Activated T-helper 1 cell treated with anti-CD3 and anti-CD28 coated beads, Interleukin-2, amount 50 U/mL, for 16 hours (primary cell): ENCODE measurements at places on chromosomes 5 and 9.

- DNase-seq = no peak
These were observed 179.6 kb downstream of the GRIA1 start for GRCh38 chr5:153670101-153670500.

DNA sequence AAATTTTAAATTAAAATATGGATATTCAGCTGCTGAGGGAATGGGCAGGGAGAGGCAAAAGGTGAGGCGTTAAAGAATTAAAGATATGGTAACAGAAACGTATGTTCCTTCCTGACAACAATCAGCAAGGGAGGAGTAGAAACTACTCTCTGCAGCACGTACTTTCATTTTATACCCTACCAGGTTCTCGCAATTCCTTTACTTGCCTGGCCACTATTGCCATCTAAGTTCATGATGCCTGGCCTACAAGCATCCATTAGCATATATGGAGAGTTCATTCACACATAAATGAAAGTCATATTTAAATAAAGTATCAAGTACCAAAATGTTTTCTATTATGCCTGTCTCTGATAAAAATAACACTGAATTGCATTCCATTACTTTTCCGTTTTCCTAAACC lies 125.1 kb downstream of the BNC2 start:
- DNase-seq = no peak

DNA sequence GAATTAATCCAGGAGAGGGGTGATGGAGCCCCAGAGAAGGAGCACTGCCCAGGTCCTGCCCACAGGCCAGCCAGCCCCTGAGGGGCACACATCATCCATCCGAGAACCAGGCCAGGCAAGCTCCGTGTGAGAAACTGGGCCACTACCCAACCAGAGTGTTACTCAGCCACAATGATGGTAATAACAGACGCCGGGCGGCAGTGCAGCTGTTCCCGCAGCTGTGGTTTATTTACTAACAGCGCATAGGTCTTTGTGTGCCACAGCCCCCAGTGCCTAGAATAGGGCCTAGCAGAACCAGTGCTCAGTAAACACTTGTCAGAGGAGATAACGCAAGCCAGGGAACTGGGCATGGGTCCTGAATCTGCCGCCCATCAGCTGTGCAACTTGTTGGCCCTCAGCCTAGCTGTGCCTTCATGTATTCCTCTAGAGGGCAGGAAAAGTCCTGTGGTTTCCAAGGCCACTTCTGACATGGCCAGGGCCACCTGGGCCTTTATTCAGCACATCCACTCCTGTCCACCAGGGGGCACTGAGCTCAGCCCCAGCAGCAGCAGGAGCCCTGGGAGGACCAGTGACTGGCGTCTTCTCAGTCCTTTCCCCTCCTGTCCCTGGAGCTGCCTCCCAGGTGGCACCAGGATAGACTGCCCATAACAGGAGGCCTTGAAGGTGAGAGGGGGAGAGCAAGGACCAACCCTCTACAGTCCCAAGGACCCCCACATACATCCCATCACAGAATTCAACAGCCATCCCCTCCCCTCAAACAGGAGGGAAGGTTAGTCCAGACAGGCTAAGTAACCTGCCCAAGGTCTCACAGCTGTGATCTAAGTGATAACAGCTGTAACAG lies 2.1 kb downstream of the MXD3 start:
- peak; percentile 47 for DNase-seq

DNA sequence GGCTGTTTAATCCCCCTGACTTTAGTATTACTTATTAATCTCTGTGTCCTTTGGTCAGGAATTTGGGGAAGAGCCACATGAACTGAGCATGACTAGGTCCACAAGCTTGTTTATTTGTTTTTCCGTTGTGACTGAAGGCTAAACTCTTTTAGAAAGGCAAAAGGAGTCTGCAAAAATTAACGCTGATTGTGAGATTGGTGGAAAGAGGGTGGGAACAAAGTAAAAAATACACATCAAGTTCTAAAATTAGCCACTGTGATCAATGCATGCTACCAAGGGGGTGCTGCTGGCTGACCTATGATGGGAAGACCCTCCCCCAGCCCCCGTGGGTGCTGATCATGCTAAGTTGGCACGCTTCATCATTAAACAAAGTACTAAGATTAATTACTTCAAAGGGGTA lies 356.8 kb downstream of the ADGRV1 start:
- DNase-seq = no peak

GRCh38 chr5:52564587-52564986 lies 223.1 kb upstream of the ITGA1 start:
- no peak for DNase-seq

DNA sequence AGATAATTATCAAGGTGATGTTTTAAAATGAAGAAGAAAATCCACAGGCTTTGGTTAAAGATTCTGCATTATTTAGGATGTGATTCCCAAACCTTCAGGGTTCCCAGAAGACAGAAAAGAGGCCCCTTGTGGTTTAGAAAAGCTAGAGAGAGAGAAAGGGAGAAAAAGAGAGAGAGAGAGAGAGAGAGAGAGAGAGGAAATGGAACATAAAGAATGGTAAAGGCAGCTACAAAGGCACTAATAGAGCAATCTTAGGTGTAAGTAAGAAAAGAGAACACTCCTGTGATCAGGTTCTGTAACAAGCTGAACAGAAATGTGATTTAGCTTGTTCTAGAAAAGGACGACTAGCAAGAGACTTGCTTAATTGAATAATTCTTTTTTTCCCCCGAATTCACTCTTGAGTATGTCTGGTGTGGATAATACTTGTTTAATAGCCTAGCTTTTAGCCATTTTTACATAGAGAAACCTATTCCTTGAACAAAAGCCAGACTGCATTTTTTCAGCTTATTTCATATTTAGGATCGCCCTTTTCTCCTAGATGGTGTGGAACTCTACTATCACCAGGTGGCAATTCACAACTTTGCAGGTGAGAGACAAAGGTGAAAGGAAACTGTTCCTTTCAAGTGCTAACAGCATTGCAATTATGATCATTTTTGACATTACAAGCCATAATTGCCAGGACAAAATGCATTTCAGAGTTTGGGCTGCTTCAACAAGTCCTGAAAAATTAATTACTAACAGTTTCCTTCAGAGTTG lies 57.6 kb upstream of the SH3GL2 start:
- no peak for DNase-seq

- DNase-seq = no peak
These were observed 85.4 kb downstream of the ANKRD55 start for GRCh38 chr5:56147659-56148230.

DNA sequence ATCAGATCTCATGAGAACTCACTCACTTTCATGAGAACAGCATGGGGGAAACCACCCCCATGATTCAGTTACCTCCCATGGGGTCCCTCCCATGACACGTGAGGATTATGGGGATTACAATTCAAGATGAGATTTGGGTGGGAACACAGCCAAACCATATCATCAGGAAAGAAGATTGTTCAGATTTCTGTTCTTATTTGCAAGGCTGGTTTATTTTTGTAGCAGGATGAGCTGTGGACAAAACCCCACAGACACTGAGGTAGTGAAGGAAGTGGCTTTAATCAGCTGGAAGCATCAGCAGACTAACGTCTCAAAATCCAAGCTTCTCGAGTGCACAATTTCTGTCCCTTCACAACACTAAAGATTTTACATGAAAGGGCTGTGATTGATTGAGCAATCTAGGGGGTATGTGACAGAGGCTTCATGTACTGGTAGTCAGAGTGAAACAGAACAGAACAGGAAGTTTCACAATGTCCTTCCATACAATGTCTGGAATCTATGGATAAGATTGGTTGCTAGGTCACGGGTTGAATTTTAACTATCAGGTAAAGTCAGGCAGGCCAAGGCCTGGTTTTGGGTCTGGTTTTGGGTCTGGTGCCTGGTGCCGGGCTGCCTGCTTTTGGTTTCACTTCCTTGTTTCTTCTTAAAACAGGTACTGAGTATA lies 91.3 kb upstream of the ZNF366 start:
- DNase-seq = no peak

DNA sequence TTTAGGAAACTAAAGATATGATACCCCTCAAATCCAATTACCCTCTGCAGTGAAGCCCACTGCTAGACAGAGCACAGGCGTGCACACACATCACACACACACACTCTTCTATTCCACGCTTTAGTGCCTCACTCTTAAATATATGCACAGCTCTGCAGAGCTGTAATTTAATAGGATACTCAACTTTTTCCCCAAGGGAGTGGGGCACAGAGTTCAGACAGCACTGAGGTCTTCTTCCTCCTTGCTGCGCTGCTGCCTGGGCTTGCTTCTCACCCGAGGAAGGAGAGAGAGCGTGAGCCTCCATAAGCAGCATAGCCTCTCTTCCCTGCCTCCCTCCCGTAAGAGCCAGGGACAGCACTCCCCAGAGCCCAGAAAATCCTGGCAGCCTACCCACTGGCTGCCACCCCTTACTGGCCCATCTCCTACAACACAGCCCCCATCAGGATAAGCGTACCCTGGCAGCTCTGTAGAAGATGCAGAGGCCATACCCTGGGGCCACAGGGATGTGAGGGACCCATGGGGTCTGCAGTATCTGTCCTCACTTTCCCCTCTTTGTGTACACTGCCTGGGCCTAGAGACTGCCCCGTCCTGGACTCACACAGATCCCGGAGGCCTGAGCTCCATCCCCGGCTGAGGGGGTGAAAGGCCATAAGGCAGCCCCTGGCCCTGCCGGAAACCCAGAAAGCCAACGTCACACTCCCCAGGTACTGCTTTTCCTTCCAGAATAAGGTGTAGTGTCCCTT lies 102.1 kb downstream of the C5orf15 start:
- DNase-seq = no peak

GRCh38 chr9:100098046-100098886 lies 534 bp downstream of the ERP44 start:
- no peak for DNase-seq

- peak; percentile 32 for DNase-seq
These were observed 5.9 kb downstream of the ABCA2 start for GRCh38 chr9:137021979-137022661.

DNA sequence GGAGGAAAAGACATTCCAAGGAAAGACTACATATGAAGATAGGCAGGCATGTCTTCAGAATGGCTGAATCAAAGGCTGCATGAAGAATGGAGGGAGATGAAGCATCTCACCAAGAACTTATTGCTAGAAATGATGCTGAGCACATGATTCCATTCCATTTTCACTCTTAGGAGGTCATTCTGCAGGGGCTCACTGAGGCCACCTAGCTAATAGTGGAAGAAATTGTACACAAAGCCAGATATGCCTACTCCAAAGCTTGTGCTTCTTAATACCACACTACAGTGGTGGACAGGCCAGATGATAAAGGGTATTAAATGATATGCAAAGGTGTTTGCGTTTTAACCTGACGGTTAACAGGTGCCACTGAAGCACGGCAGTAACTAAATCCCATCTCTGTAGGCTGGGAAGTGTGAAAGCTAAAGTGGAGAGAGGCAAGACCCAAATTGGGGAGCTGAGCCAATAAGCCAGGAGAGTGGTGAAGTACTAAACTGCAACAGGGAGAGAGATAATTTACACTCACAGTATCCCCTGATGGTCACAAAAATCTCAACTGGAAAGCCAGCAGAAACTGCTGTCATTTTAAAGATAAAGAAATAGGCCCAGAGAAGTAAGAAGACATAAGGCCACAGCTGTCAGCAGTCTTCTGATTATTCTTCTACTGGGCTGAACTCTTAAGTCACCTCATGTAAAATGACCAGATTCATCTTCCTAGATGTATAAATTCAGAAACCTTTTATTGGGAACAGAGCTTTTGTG lies 14.6 kb downstream of the NDUFA8 start:
- DNase-seq = no peak

DNA sequence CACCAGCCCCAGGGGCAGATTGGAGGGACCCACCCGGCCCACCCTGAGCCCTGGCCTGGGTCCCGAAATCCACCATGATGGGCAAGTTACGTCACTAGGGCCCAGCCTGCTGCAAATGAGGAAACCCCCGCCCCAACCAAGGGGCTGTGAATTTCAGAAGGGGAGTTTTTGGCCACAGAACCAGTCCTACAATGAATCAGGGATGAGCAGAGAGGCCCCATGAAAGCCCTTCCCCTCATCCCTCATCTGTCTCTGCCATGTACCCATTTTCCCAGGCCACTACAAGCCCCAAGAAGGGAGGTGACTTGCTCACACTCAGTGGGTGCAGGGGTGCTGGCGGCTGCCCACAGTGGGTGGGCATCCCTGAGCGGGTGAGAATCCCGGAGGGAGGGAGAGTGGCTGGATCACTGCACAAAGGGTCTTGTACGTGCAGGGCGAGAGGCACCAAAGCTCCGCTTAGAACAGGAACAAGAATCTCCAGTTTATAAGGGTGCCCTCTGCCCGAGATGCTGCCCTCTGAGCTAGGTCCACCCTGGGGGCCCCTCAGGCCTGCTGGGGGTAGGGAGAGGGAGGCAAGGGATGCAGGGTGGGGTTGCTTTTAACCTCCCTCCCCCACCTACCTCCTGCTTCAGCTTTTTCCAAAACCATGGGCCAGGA lies 10.4 kb upstream of the TCF7 start:
- DNase-seq = no peak

GRCh38 chr9:131273856-131274673 lies 2.2 kb downstream of the FAM78A start:
- DNase-seq = no peak

DNA sequence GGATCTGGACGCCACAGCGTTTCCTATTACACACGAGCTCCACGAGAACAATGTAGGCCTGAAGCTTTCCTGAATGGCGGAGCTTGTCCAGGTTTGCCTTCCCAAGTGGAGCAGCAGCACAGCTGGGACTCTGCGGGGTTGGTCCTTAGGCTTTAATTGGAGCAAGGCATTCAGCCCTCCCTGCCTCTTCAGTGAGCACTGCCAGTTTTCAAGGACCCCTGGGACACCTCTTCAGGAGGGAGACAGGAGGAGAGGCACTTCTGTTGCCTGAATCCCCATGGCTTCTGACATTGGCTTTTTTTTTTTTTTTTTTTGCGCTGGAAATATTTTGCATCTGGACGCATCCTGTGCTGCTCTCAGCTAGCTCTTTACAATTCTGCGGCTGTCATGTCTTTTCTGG lies 179.4 kb downstream of the SEMA6A start:
- no peak for DNase-seq

- DNase-seq = no peak
These were observed 90.4 kb upstream of the IL6ST start for GRCh38 chr5:56085193-56085592.

GRCh38 chr5:23446424-23446823 lies 61.0 kb upstream of the PRDM9 start:
- no peak for DNase-seq

GRCh38 chr9:79083621-79084020 lies 488.1 kb upstream of the TLE4 start:
- DNase-seq = no peak

DNA sequence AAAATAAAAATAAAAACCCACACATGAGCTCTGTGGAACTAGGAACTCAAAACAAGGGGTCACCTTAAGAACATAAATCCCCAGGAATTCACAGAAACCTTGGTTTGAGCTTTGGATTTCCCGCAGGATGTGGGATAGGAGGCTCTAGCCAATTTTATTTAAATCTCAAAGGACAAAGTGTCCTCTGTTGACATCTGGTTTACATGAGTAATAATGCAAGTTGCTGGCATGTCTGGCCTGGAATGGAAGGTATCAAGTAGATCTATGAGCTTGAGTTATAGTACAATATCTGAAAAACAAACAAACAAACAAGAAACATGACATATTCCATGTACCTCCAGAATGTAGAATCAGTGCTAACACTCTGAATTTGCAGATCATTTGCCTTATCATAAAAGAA lies 94.2 kb upstream of the SLIT3 start:
- DNase-seq = no peak

- no peak for DNase-seq
These were observed 32.4 kb downstream of the CTNNAL1 start for GRCh38 chr9:108980893-108981292.

- no peak for DNase-seq
These were observed 118.7 kb upstream of the CCDC112 start for GRCh38 chr5:115415143-115415491.
